ENCODE measurements at places on chromosomes 6 and 20.
A peak's percentile ranks its signal among the peaks of the same experiment; 100 is the strongest.

- DNase-seq: no peak
Observed at GRCh38 chr6:15520626-15521203, 142.1 kb downstream of the DTNBP1 start.

GRCh38 chr6:36442671-36443470 lies at the start of the genes KCTD20 and PXT1:
TSS of gene KCTD20 (plus strand) at chr6:36443000. CDS start at chr6:36470098, 27,098 bp downstream.
TSS of gene PXT1 (minus strand) at chr6:36442854. CDS start at chr6:36426082, 16,772 bp downstream.
- DNase-seq: peak; percentile 75

DNA sequence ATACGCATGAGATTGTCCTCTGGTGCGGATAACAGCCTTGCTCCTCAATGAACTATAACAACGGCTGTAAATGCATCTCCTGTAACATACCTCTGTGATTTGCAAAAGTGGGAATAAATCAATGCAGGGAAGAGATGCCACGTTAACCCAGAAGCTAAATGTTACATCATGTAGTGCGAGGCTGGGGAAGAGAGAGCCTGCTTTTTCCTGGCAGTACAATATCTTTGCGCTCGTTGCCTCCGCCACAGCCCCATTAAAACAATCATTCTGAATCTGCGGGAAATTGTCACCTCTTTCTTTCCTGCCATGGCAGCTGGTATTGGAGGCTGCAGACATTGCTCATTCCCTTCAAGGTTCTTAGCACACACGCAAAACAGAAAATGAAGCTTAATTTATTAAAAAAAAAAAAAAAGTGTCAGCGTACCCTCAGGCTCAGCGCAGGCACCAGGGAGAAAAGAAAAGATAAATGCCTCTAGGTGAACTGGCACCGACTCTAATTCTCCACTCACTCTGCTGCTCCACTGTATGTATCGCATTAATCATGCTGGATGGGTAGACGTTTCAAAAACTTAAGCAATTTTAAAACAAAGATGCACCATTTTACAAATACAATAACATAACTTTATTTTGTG lies 70.2 kb upstream of the TFB1M start:
- no peak for DNase-seq

GRCh38 chr6:43715056-43715788 lies 27.6 kb upstream of the MRPS18A start:
- no peak for DNase-seq

GRCh38 chr6:146361128-146361924 lies 182.3 kb upstream of the RAB32 start:
- no peak for DNase-seq

Measured in effector memory CD4-positive, alpha-beta T cell (primary cell).